ENCODE measurements at places on chromosomes 5 and 9.

DNA sequence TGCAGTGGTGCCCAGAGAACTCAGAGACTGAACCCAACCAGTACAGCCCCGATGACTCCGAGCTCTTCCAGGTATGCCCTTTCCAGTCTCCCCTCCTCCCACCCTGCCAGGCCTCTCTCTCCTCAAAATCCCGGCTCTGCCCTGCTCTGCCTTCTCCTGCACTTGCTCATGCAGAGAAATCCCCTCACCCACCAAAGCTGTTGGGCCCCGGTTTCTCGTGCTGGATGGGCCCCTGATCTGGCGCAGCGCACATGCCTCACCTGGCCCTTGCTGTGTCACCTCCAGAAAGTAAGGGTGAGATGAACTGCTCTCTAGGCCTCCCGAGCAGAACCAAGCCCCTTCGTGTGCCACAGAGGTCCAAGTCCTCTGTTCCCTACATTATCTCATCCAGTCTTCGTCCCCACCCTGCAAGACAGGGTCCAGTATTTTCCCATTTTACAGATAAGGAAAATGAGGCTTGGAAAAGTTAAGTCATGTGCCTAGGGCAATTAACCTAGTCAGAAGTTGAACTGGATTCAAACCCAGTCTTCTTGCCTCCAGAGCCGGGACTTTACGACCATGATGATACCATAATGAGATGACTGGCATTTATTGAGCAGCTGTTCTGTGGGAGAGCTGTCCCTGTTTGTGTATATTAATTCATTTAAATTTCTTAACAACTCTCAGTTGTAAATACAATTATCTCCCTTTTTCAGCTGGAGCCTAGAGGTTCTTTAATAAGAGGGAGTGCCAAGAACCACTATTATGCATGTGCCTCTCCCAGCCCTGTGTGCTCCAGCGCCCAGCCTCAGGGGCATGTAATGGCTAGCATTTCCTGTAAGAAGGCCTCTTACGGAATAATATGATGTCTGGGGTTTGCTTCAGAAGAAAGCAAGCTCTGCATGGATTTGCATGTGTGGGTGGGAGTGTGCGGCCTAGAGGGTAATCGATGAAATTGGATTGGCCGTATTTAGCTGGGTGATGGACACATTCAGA lies 90.7 kb downstream of the PPARGC1B start:
- no peak for DNase-seq

DNA sequence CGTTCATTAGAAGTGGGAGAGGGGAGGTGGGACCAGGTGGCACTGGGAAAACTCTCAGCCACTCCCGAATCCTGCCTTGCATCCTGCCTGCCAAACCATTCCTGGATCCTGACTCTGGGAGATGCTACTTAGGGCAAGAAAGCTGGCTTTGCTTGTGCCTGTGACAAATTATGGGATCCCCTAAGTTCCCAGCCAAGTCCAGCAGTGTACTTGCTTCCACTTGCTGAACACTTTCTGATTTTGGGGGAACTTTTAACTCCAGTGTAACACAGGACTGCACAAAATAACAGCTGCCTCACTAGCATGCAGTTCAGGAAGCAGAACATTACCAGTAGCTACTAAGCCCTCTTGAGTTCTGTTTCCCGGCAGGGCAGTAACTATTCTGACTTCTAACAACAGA lies 12.5 kb upstream of the NKX2-5 start:
- DNase-seq = no peak

DNA sequence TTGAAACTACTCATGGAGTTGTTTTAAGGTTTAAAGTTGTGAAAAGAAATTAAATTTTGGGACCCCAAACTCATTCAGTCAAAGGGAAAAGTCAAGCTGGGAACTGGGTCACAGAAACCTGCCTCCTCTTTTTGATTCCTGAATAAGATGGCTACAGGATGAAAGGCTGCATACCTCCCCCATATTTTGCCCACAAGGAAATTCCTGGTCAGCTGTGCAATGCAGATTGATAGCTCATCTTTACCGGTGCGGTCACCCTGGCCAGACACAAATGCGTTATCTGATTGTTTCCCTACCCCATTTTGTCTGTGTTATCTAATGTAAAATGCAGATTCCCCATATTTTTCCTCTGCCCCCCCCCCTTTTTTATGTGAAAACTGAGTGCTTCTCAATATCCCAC lies 1.3 kb downstream of the HAVCR2 start:
- no peak for DNase-seq

- DNase-seq = no peak
Measured at GRCh38 chr9:96758845-96759673, 18.8 kb downstream of the ZNF510 start.

DNA sequence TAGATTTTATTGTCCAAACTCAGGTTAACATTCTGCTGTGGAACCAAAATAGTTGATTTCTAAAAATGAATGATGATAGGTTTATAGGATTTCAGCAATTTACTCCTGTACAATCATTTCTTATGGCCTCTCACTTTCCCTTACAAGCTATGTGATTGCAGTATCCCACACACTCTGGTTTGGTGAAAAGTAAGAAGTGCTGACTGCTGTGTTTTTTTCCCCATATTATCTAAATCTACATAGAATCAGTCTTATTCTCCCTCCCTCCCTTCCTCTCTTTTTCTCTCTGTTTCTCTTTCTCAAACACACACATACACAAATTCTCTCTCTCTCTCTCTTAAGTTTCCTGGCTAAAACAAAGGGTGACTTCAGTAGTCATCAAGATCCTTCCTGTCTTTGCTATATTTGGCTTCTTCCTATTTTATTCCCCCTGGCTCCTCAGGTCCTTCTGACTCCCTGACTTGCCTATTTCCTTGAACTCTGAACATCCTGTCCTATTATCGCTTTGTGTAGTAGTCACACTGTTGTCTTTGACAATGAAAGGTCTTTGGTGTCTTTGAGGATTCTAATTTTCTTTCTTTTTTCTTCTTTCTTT lies 55.9 kb upstream of the HAPLN1 start:
- no peak for DNase-seq

DNA sequence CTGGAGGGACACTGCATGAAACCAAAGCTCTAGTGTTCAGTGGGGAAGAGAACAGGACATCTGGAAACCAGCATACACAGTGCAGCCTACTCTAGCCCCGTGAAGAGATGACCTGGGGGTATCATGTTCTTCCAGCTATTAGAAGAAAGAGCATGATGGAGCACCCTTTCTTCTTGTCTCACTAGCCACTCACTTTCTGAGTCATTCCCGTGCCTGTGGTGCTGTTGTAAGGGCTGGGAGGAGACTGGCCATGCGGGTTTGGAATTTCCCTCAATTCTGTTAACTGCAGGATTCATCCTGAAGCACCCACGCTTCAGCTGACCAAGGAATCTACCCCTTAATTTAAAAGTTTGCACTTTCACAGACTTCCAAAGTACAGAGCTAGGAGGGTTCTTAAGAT lies 137.0 kb downstream of the COL23A1 start:
- no peak for DNase-seq

DNA sequence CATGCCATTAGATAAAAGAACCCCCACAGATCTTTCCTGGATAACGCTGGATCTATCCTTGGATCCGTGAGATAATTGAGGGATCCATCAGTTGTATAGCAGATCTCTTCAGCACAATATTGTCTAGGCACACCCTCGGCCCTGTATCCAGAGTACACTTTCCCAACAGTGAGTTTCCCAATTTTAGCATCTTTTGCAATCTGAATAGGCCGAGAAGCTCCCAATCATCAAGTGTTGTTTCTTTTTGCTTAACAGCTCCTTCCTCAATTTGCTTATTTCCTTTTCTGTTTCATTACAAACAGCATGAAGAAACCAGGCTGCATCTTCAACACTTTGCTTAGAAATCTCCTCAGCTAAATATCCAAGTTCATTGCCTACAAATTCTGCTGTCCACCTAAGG lies 4.4 kb upstream of the SPTLC1 start:
- no peak for DNase-seq

GRCh38 chr5:90356176-90356575 lies 53.4 kb downstream of the CETN3 start:
- no peak for DNase-seq

- no peak for DNase-seq
Measured at GRCh38 chr5:126497506-126497905, 74.3 kb downstream of the GRAMD2B start.

GRCh38 chr9:117412841-117413240 lies 2.0 kb downstream of the ASTN2 start:
- DNase-seq = no peak

- DNase-seq = no peak
Measured at GRCh38 chr9:607417-607816, 234.1 kb upstream of the DMRT1 start.

GRCh38 chr5:169041180-169041579 lies 259.8 kb downstream of the SLIT3 start:
- no peak for DNase-seq

- DNase-seq = no peak
Measured at GRCh38 chr9:78848061-78848460, 551.1 kb downstream of the PSAT1 start.

- peak; percentile 84 for DNase-seq
Measured at GRCh38 chr9:6681147-6681956, 35.8 kb upstream of the GLDC start.

GRCh38 chr9:3787628-3788027 lies 261.8 kb upstream of the RFX3 start:
- DNase-seq = no peak

DNA sequence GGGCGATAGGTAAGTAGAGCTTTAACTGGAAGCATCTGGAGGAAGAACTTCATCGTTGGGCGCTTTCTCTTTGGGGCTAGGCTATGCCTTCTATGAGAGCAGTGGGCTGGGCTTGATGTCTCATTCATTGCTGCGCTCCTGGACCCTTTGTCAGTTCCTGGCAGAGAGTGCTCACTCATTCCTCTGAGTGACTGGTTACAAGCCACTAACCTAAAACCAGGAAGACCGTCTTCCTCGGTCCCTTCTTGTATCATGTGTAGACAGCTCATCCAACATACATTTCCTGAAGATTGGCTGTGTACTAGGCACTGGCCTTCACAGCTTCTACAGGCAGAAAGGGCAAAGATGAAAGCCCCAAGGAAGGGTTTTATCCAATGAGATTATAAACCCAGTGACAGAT lies 6.4 kb downstream of the SWI5 start:
- no peak for DNase-seq

GRCh38 chr9:6034954-6035353 lies 19.5 kb upstream of the RANBP6 start:
- DNase-seq = no peak

DNA sequence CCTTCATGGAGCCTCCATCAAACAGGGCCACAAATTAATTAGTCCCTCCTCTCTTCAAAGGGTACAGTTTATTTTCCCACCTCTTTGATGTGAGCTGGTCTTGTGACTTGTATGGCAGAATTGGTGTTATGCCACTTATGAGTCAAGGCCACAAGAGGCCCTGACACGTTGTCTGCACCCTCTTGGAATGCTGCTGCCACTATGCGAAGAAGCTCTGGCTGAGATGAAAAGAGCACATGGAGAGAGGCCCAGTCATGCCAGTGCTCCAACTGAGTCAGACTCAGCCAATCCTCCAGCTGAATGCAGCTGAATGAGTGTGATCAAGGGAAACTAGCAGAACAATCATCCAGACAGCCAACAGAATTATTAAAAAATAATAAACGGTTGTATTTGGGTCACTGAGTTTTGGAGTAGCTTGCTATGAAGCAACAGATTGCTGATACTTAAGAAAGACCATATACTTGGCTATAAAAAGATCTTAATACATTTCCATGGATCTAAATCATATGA lies 128.3 kb downstream of the MARCHF11 start:
- DNase-seq = no peak

DNA sequence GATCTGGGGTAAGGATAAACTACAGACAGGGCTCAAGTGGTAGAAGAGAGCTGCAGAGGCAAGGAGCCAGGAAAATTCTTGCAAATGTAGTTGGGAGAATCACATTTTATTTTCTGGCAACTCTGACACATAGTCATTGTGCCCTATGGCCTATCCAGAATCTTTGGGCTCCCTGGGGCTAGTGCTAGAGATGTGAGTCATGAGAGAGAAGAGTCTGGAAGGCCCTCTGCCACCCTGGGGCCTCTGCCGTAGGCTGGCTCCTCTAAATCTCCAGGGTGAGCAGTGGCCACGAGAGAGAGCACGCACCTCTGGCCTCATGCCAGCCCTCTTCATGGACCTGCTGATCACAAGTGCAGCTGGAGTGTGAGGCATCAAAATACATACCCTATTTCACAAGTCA lies 74.3 kb upstream of the SSBP2 start:
- DNase-seq = no peak

DNA sequence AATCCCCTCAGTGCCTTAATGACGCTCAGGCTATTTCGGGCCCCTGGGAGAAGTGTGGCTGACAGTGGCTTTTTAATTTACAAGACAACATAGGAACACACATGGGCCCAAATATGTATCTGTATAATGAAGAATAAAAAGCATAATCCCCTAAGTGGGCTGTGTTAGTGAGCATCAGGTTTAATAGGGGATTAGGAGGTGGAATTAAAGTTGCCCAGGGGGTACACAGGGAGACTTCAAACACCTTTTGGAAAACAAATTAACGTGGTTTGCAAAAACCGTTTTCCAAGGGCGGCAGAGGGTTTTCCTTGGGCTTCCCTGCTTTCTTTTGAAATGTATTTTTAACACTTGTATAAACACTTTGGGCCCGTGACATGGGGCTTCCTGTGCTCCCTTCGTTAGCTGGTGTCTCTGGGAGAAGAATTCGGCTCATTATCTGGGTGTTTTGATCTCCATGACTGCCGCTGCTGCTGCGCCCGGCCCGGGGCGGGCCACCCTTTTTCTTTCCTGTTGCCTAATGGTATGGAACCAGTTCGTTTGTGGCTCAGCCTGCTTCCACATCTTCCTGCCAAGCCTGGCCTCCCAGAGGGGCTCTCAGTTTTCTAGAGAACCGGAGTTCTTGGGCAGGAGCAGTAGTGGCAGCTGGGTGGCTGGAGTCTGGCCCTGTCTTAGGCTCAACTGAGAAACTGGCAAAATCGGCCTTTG lies 173.0 kb downstream of the MACROH2A1 start:
- no peak for DNase-seq

GRCh38 chr5:124952566-124952965 lies 206.1 kb upstream of the ZNF608 start:
- no peak for DNase-seq

DNA sequence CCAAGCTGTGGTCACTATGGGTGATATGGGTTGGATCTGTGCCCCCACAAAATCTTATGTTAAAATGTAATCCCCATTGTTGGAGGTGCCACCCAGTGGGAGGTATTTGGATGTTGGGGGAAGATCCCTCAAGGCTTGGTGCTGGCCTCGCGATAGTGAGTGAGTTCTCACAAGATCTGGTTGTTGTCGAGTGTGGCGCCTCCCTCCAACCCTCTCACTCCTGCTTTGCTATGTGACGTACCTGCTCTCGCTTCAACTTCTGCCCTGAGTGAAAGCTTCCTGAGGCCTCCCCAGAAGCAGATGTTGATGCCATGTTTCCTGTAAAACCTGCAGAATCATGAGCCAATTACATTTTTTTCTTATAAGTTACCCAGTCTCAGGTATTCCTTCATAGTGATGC lies 35.5 kb downstream of the UGT3A2 start:
- no peak for DNase-seq

GRCh38 chr9:92980085-92980745 lies 32.9 kb downstream of the FGD3 start:
- no peak for DNase-seq

DNA sequence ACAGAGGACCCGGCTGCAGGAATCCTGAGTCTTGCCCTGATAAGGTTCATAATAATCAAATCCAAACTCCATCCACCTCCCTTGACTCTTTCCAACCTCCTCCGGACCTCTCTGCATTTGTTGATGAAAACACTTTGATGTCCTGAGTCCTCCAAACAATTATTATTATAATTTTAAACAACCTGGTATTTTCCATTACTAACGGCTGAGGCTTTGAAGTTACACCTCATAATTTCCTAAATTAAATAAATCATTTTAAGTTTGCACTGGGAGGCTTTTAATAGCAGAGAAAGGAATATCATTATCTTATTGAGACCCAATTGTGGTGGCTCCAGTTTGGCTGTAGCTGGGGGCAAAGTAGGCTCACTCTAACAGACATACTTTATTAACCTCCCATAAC lies 9.5 kb downstream of the MSX2 start:
- no peak for DNase-seq
